Naive B cell (primary cell): ENCODE measurements at places on chromosomes 16 and 17.
A peak's percentile ranks its signal among the peaks of the same experiment; 100 is the strongest.

- DNase-seq: no peak
Measured at GRCh38 chr17:38508570-38508950, 80.3 kb downstream of the ARHGAP23 start.

DNA sequence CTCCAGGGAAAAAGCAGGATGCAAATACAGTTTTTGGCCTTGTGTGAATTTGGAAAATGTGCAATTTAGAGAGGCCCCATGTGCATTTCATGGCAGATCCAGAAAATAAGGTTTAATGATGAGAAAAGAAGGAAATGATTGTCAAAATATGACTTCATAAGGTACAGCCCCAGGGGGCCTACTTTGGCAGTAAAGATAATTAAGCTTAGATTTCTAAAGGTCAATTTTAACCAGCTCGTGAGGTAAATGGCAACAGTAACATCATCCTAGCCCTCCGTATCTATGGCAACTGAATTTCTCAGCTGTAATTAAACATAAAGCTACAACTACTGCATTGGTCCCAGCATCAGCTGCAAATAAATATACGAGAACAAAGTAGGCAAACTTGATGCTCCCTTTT is 30.0 kb upstream of the PRSS54 start:
- DNase-seq: no peak

GRCh38 chr17:80236911-80237310 is 16.7 kb downstream of the SLC26A11 start:
- no peak for DNase-seq

GRCh38 chr17:58334661-58335060 is 6.1 kb upstream of the TSPOAP1 start:
- DNase-seq: no peak

- no peak for DNase-seq
Measured at GRCh38 chr16:85170066-85170491, 57.8 kb upstream of the CIBAR2 start.

GRCh38 chr17:21082001-21082436 is 39.2 kb upstream of the USP22 start:
- no peak for DNase-seq

DNA sequence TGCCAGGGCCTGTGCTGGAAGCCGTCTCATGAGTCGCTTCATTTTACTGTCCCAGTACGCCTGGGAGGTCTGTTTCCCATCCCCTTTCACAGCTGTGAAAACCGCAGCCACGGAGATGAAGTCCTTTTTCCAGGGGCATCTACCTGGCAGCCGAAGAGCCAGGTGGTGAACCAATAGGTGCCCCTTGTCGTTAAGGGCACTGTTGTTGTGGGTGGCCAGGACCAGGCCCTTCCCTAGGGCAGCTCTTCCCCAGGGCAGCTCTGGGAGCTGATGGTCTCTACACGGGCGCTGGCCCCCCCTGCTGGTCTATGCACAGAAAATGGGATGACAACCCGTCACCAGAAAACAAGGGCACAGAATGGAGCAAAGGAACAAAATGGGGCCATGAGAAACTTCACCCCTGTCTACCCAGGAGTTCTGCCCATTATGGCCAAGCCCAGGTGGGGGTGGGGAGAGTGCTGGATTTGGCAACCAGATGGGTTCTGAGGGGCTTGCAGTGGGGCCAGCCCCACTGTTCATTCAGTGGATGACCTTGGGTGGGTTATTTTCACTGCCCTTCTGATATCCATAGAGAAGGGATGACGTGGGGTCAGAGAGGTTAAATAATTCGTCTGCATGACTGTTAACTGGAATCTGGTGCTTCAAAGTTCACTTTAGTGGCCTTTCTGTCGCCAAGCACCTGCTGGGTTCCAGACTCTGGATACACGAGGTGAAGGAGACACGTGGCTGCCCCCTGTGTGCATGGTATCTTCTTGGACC is 11.5 kb downstream of the RMI2 start:
- DNase-seq: peak; percentile 43
